ENCODE measurements at places on chromosomes 12 and 14.

DNA sequence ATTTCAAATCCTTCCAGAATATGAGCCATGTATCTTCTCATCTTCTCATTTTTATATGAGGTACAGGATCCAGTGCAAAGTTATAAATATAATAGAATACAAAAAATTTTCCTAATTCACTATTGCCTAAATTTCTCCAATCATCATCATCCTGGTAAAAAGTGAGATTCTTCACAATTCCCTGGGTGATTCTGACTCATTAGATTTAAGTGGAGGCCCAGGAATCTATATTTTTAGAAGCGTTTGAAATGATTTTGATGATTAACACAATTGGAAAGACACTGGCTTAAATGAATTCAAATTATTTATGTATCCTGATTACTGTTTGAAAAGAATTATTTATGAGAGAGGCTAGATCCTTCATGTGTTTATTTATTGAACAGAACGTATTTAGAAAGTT lies 380.3 kb upstream of the PDE3A start:
- no peak for DNase-seq

DNA sequence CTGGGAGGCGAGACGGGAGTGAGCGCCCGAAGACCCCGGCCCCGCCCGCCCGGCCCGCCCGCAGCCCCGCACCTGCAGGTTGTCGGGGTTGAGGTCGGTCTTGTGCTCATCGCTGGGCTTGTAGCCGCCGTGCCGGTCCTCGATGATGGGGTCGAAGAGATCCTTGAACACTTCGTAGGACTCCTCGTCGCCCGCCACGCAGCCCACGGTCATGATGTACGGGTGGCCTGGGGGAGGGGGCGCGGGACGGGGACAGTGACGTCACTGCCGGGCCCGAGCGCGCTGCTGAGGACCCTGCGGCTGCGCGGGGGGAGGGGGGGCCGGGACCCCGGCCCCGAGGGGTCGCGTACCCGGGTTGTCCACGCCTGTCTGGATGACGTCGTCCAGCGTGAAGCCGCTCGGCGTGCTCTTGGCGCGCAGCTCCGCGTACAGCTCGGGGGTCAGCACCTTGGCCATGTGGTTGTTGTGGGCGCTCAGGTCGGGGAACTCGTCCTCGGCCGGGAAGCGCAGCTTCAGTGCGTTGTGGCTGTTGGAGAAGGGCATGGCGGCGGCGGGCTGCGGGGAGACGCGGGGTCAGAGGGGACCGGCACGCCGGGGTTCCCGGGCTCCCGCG lies 573 bp downstream of the CKB start:
- peak; percentile 23 for DNase-seq

DNA sequence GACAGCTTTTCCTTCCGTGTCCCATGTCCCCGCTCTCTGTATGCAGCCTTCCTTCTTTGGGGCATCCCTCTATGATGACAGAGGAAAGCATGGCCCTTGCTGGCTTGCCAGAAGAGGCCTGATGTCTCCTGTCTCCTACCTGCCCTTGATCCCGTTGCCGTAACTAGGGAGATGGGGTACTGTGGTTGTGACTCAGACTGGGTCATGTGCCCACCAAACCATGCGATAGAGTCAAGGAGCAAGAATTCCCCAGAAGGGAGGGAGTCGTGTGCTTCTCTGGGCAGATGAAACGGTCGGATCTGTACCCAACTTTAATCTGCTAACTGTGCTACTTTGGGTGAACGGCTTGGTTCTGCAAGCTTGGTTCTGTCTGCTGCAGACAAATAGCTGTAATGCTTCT lies 99.1 kb upstream of the DYNC1H1 start:
- no peak for DNase-seq

DNA sequence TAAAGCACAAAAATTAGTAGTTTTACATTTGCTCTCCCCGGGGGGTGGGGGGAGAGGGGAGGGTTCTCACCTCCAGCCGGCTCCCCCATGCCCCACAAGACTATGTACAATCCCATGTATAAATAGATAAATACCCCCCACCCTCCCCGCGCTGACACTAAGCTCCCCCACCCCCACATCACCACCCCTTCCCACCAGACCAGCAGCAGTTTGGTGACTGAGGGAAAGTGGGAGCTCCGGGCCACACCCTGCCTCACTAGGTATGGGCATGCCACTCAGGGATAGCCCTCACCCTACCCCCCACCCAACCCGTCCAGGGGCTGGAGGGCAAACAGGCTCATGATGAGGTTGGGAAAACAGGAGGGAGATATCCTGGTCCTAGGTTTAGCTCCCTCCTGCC lies 1.9 kb upstream of the PRKAG1 start:
- no peak for DNase-seq

DNA sequence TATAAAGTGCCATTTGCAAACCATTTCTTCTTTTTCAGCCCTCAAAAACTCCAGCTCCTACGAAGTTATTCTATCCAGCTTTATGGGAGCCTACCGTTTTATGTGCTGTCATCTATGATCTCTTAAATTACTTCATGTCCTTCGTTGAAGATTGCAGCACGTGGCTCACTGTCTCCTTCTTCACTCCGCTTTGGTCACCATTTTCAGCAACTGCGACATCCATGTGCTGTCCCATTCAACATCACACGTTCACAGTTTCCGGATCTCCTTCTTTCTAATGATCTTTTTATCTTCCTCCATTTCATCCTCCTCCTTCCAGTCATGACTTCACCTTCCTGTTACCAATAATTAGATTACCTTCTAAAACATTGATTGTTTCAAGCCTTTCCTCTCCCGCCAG lies 143.3 kb upstream of the KRAS start:
- no peak for DNase-seq

DNA sequence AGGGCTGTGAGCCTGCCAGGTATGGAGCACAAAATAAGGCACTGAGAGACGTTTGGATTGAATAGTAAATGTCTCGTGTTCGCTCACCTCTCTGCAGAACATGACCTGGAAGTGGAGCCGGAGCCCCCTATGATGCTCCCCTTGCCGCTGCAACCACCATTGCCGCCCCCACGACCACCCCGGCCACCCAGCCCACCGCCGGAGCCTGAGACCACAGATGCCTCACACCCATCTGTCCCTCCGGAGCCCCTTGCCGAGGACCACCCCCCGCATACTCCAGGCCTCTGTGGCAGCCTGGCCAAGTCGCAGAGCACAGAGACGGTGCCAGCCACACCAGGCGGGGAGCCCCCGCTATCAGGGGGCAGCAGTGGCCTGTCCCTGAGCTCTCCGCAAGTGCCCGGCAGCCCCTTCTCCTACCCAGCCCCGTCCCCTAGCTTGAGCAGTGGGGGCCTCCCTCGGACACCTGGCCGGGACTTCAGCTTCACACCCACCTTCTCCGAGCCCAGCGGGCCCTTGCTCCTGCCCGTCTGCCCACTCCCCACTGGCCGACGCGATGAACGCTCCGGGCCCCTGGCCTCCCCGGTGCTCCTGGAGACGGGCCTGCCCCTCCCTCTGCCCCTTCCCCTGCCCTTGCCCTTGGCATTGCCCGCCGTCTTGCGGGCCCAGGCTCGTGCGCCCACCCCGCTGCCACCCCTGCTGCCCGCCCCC lies 18.7 kb downstream of the SETD1B start:
- no peak for DNase-seq

DNA sequence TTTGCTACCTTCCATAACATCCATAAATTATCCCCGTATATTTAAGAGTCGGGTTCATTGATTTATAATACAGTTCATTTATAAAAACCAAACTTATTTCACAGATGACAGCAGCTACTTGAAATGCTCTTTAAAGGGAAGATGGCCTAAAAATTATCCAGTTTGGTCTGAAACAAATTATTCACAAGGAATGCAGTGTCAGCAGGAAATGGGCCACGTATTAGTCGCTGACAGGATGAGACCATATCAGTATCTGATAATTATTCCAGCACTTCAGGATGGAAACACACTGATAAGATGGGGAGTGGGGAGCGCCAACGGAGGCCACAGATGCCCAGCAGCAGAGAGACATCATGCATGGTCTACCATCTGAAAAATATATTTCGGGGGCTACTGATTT lies 60.5 kb upstream of the TMEM132D start:
- no peak for DNase-seq

- DNase-seq: no peak
Measured at GRCh38 chr12:54439521-54440255, 20.6 kb upstream of the ITGA5 start.

- DNase-seq: peak; percentile 10
Measured at GRCh38 chr12:107448198-107448597, 237.4 kb upstream of the PWP1 start.
